ENCODE measurements at places on chromosomes 2 and 18.

DNA sequence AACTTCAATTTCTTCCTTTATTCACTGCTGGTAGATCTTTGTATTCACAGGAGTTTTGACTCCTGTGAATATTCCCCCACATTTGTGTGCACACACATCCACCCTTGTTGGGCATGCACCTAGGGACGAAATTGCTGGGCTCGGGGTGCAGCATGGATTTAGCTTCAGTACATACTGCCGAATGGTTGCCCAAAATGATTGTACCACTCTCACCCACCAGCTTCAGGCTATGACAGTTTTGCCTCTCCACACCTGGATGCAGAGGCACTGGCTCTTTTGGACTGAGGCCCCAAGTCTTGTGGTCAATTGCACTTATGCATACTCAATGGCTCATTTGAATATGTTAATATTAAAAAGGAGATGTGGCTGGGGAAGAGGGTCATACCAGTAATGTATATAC is 65.1 kb upstream of the ODC1 start:
- no peak for DNase-seq

DNA sequence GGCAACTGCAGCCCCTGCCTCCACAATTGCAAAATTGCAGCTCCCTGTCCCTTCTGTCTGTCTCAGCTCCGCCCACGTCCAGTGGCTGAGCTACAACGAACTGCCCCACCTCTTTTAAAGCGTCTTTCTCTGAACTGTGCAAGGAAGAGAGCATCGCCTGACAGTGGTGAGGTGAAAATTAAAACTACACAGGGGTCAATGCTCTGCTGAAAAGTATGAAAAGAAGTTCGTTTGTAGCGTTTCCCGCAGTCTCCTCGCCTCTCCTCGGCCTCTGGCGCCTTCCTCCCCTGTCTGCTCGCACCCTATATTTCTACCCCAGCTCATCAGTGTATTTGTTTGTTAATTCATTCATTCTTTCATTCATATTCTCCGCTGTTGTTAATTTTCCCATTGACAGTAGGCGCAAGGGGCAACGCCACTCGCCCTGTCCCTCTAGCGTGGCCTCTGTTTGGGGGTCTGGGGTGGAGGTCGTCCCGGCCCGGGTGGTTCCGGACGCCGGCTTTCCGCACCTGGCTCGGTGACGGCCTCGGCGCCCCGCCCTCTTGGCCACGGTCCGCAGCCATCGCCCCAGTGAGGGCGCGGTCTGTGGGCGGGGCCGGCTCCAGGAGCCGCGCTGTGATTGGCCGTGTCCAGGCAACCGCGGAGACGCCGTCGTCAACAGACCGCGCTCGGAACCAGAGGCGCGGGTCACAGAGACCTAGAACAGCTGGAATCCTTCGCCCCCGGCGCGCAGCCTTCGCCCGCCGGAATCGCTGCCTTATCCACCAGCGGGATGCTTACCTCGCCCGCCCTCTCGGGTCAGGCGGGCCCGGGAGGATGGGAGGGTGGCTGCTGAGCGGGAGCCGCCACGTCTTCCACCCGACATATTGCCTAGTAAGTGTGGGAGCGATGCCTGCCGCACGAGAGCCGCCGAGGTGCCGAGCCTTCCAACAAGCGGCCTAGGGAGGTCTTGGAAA is at the start of gene VWA3B:
TSS of gene VWA3B (plus strand) at position 677 of the 956 bp plus-strand sequence. CDS start 5,926 bp downstream, outside the sequence.
- peak; percentile 22 for DNase-seq

- DNase-seq: no peak
Measured at GRCh38 chr18:55355223-55355622, 232.8 kb downstream of the TCF4 start.

- no peak for DNase-seq
Measured at GRCh38 chr18:51659781-51660180, 462.3 kb upstream of the MEX3C start.

DNA sequence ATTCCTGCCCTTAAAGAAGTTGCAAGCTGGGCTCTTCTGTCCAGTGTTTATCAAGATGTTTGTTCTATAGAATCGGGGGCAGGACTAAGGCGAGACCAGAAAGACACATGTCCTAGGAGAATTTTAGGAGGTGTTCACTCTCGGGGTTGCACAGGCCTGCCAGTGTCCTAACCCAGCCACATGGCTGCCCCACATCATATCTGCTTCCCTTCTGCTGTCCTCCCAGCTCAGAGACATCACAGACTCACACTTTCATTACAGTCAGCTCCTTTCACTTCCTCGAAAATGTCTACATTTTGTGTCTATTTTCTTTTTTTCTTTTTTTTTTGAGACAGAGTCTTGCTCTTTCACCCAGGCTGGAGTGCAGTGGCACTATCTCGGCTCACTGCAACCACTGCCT is 10.7 kb upstream of the MRO start:
- DNase-seq: no peak

DNA sequence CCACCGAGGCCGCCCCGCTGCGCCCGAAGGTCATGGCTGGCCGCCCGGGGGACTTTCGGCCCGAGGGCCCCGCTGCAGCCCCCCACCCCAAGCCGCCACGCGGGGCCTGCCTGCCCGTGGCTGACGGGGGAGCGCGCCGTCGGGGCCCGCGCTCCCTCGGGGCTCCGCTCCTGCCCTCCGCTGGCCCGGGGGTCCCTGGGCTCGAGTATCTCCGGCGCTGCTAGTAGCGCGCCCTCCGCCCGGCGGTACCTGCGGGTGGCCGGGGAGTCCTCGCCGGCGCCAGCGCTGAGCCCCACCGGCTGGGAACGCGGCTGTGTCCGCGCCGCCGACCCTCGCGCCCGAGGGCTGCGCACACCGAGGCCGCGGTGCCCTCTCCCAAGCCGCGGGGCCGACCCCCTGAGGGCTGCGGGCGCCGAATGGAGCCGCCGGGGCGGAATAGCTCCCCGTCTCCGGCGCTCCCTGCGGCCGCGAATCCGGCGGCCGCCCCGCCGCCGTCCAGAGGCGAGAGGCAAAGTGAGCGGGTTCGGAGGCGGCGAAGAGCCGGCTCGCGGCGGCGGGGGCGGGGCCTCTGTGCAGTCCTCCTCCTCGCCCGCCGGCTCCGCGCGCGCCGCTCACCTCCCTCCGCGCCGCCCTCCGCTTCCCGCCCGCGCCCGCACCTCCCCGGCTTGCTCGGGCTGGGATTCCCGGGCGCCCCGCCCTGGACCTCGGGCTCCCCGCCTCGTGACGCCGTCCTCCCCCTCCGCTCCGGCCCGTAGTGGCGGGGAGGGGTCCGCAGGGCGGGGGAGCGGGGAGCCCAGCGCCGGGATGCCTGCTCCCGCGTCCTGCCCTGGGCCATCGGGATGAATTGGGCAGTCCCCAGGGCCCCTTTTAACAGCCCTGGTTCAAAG is at the start of gene KCNG3:
TSS of gene KCNG3 (minus strand) at position 515 of the 887 bp plus-strand sequence. CDS start at position 34, 481 bp downstream.
- DNase-seq: peak; percentile 47

- no peak for DNase-seq
Measured at GRCh38 chr18:58606236-58606635, 22.7 kb downstream of the ALPK2 start.

GRCh38 chr2:47486841-47487497 is 84.0 kb downstream of the MSH2 start:
- DNase-seq: no peak

DNA sequence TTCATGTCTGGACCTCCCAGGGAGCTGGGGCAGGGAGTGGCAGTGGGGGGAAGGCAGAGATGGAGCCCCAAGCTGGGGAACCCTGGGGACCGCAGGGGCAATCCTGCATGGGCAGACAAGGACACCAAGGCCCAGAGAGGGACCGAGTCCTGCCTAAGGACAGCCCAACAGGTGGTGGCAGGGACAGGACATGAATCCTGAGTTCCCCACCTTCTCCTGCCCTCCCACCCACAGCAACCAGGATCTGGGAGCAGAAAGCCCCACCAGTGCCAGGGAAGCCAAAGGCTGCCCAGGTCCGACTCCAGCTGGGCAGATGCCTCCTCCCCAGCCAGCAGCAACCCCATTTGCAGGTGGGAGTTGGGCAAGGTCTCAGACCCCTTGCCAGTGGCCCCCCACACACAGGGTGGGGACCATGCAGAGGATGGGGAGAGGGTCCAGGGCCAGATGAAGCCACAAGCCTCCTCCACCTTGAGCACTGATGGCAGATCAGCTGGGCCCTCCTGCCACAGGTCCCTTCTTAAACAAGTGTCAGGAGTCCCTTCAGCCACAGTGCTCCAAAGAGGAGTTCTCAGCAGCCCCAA is 6.3 kb downstream of the ADRA2B start:
- no peak for DNase-seq

DNA sequence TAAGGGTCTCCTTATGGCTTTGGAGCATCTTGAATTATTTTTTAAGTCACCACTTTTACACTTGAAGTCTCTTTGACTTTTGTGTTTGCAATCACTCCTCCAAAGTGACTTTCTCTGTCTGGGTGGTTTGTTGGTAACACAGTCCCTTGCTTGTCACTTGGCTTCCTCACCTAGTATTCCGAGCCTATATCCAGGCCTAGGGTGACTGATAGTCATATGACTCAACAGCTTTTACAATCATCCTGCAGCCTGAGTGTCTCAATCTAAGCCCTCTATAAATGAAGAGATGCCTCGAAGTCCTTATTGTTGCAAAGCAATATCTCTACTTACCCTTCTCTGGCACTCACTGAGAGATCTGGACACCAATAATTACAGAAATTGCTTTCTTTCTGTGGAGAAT is 53.9 kb upstream of the SETBP1 start:
- DNase-seq: no peak

DNA sequence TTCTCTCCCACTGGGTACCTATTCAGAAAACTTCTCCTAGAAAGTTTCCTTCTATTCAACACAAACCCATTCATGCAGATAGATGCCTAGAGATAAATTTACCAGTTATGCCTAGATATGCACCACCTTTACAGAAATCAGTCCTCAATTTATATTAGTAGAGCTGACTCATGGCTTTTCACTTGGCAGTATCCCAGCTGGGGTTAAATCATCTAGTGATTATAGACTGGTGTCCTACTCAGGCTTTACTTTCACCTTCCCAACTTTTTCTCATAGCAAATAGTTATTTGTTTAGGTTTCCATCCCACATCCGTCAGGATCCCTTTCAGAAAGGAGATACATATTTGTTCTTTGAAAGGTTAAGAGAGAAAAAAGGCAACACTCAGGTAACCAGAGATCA is 124.5 kb downstream of the AQP4 start:
- no peak for DNase-seq

DNA sequence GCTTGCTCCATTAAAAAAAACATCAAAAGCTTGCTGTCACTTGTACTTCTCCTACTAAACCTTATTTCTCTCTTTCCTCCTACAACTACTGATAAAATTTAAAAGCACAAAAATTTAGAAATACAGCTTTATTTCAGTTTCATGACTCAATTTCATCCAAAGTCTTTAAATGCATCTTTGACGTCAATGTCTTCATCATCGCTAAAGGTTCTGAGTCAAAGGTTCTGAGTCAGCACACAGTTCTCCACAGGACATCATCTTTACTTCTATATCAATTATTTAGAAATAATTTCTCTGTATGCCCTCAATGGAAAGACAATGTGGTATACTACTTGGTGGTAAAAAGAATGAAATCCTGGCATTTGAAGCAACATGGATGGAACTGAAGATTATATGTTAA is 163.9 kb upstream of the DNMT3A start:
- DNase-seq: no peak

GRCh38 chr18:60110836-60111235 is 211.0 kb downstream of the PMAIP1 start:
- DNase-seq: no peak

DNA sequence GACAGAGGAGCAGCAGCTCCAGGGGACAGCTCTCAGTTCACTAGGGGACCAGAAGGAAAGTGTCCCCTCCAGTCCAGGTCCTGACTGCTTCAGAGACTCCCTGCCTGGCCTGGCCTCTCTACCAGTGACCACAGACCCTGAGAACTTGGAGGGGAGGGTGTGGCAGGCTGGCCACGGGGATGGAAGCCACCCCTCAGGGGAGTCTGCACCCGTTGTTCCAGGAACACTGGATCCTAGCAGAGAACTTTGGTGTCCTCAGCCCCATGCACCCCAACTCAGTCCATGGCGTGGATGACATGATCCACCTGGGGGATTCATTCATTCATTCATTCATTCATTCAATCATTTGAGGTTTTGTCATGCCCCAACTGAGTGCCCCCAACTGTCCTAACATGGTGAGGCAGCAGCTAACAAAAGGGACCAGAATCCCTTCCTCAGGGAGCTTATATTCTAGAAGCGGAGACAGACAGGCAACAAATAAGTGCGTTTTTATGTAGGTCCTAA is 31.9 kb downstream of the MYO7B start:
- DNase-seq: no peak

Data from fibroblast of skin of abdomen (primary cell).